Bronchial epithelial cell (primary cell): ENCODE measurements at places on chromosomes 5 and 9.

GRCh38 chr9:136697821-136698526 lies 10.7 kb upstream of the AGPAT2 start:
- no peak for DNase-seq

GRCh38 chr5:2758632-2759031 lies 7.2 kb upstream of the IRX2 start:
- peak; percentile 91 for DNase-seq

DNA sequence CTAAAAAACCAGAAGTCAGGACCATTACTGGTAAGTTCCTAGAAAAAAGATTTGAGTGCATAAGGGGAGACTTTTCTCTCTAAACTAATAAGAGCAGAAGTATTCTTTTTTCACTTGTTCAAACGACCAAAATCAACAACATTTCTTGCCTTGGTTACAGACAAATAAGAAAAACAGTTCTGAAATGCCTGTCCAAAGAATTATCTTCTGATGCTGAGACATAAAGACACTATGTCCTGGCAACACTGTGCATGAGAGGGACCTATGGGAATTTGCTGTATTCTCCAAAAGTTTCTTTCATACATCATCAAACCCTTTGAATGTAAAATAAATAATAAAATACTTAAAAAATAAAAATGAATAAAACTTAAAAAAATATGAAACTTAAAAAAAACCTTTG lies 50.4 kb downstream of the ZNF474 start:
- no peak for DNase-seq

DNA sequence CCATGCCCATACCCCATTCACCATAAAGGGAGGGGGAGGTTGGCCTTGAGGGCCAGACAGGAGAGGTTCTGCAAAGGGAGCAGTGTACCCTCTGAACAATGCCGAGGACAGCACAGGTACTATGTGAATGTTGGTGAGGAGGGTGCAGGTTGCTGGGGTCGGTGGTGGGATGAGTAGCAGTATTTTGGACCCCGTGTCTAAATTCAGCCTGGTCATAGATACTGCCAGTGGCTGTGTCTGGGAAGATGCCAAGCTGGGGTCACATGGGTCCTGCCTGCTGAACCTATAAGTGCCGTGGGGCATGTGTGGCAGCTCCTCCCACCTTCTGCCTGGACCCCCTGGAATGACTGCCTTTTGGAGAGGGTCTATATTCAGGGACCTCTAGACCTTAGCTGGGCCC lies 11.4 kb upstream of the SPINK4 start:
- DNase-seq = no peak

DNA sequence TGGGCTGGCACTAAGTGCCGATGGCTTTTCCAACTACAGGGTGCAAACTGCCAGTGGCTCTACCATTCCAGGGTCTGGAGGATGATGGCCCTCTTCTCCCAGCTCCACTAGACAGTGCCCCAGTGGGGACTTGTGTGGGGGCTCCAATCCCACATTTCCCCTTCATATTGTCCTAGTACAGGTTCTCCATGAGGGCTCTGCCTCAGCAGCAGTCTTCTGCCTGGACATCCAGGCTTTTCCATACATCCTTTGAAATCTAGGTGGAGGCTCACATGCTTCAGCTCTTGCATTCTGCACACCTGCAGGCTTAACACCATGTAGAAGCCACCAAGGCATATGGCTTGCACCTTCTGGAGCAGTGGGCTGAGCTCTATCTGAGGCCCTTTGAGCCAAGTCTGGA lies 70.3 kb downstream of the TSSK1B start:
- no peak for DNase-seq

- no peak for DNase-seq
Observed at GRCh38 chr5:151952238-151952637, 27.6 kb upstream of the GLRA1 start.

GRCh38 chr9:79658926-79659325 lies 87.2 kb downstream of the TLE4 start:
- no peak for DNase-seq

DNA sequence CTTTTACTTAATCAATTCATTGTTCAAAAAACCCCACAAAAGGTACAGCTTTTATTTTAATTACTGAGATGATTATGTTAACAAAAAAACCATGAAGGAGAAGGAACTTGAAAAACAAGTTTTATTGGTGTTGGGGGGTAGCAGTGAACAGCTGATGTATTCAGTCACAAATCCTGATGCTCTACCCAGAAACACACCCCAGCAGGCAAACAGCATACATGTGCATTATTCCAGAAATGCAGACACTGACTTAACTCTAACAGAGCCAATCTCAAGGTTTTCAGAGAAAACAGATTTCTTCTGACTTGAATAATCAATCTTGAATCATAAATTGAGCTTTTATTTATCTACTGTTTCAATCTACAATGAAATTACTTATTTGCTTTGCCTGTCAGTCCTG lies 175.2 kb downstream of the ZSWIM6 start:
- DNase-seq = peak; percentile 12

- DNase-seq = peak; percentile 4
Observed at GRCh38 chr5:144971108-144971850, 800.6 kb downstream of the KCTD16 start.

- DNase-seq = no peak
Observed at GRCh38 chr9:117394655-117395054, 20.2 kb downstream of the ASTN2 start.

DNA sequence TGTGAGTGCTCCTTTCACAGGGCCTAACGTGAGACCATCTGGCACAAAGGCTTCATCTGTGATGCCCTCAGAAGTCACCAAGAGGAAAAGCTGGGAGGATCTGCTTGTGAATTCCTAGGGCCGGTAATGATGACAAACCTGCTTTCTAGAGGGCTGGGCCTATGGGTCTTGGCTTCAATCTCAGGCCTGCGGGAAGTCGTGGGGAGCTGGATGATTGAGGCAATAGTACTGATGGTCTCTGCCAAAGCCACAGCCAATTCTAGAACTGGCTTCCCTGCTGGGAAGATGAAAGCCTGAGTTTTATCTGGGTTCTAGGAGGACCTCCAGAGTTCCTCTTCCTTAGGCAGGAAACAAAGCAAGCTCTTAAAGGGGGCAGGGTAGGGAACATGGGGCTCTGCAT lies 102.7 kb downstream of the TMEM215 start:
- DNase-seq = no peak

DNA sequence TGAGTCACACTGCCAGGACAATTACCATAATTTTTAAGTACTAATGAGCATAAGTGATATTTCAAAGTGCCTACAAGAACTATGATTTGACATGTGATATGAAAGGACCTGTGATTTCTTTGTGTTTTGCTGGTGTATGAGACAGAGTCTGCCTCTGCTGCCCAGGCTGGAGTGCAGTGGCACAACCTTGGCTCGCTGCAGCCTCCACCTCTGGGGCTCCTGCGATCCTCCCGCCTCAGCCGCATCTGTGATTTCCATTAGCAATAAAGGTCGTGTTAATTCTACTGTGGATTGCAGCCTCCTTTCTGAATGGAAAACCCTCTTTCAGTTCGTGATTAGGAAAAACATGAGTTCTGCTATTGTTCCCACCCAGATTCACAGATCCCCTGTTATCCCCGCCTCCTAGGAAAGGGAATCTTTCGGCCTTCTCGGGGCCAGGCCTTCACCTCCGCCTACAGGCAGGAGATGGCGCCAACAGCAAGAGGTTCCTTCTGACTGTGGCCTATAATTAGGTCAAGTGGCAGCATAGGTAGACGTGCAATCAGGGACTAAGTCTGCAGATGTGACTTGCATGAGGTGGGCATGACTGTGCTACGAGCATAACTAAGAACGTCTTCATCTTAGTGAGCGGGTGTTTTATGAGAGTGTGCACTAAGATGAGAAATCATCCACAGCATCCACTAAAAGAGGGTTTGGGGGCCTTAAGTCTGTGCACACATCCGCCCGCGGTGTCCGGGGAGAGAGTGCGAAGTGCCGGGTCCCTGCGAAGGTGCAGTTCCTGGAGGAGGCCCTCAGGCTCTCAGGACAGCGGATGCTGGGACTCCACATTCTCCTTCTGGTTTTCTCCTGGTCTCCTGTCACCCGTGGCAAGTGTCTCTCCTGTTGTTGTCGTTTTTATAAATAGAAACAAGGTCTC lies 23.1 kb downstream of the TRIM7 start:
- DNase-seq = peak; percentile 64

- peak; percentile 96 for DNase-seq
Observed at GRCh38 chr5:98110282-98110691, 663.2 kb upstream of the RGMB start.

- DNase-seq = peak; percentile 61
Observed at GRCh38 chr9:22976454-22976853, 529.8 kb downstream of the DMRTA1 start.

- peak; percentile 5 for DNase-seq
Observed at GRCh38 chr5:78127875-78128274, 166.6 kb downstream of the AP3B1 start.

- DNase-seq = peak; percentile 99
Observed at GRCh38 chr9:91060520-91061343, 259.1 kb downstream of the SYK start.

DNA sequence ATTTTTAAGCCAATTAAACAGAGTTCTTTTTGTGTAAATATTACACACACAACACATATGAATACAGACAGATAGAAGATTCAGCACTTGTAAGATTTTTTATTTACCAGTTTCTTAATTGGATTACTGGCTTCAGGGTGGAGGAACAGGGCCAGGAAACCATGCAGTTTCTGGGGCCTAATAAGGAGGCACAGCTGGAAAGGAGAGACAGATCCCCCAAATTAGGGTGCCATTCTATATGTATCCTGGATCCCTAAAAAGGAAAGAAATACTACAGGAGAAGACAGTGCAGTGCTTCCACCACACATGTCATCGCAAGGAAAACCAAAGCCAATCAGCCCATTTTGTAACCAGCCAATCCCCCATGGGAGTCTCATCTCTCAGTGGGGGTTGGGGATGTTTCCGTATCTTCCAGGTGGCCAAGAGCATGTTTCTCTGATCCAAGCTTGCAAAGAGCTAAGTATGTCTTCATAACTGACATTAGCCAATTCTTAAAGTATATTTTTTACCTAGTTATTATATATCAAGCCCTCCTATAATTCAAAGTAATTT lies 15.8 kb upstream of the ABO start:
- no peak for DNase-seq

- DNase-seq = no peak
Observed at GRCh38 chr9:122219856-122220672, 8.7 kb downstream of the LHX6 start.

DNA sequence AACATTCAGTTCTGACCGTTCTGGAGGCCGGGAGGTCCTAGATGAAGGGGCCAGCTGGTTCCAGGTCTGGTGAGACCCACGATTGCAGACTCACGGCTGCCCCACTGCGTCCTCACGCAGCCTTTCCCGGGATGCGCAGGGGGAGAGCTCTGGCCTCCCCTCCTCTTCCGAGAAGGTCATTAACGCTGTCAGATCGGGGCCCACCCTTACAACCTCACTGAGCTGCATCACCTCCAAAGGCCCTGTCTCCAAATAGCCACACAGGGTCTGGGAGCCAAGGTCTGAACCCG lies 66.6 kb upstream of the PPP1R26 start:
- no peak for DNase-seq

DNA sequence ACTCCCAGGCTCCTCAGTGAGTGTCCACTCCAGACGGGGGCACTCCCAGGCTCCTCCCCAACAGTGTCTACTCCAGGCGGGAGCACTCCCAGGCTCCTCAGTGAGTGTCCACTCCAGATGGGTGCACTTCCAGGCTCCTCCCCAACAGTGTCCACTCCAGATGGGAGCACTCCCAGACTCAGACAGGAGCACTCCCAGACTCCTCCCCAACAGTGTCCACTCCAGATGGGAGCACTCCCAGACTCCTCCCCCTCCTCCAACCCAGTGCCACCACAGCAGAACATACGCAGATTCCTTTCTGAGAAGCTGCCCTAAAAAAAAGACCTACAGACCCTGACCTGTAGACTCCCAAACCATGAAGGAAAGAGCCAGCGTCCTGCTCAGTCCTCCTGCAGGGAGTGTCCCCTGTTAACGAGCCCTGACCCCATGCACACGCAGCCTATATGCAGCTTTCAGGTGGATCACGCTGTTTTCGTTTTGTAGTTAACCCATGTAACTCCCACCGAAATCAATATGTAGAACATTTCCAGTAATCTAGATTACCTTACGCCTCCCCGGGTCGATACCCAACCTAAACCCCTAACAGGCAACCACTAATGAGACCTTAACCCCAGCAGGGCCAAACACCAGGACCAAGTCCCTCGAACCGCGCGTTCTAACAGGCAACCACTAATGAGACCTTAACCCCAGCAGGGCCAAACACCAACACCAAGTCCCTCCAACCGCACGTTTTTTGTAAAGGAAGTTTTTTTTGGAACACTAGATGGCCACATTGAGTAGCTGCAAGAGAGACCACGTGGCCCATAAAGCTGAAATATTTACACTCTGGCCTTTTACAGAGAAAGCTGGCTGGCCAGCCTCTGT lies 15.7 kb downstream of the PNPLA7 start:
- peak; percentile 49 for DNase-seq

DNA sequence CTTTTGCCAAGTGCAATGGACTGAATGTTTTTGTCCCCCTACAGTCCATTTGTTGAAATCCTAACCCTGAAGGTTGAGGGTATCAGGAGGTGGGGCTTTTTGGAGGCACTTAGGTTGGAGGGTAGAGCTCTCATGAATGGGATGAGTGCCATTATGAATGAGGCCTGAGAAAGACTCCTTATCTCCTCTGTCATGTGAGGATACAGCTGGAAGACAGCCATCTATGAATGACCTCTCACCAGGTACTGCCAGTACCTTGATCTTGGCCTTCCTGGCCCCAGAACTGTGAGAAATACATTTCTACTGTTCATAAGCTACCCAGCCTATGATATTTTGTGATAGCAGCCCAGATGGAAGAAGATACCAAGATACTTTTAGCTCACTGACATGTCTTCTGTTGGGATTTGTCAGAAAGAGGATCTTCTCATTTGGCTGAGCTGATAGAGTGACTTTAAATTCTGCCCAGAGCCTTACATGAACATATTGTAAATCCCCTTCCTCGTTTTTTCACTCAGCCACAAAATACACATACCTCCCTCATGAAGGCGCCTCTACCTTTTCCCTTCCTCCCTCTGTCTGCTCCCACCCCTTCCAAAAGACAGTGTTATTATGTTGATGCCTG lies 256.4 kb downstream of the PDZD2 start:
- DNase-seq = no peak

- DNase-seq = no peak
Observed at GRCh38 chr9:97060796-97061195, 21.9 kb upstream of the CTSV start.

DNA sequence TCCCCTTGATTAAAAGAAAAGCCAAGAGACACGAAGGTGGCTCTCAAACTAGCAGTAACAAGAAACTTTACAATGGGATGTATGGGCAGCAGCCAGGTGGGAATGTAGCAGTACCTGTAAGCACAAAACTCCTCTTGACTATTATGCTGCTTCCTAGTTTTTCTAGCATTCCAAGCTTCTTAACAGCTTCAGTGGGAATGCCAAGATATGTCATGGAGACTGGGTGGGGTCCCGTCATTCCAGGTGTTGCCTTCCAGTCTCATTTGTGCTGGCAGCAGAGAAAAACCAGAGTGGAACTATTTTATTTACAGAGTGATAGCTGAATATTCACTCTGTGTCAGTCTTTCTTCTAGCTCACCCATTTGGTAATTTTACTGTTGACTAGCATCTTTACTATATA lies 236.6 kb downstream of the ARL15 start:
- DNase-seq = peak; percentile 29
